ENCODE measurements at places on chromosomes 3 and 15.

- DNase-seq: no peak
Measured at GRCh38 chr15:49182128-49182527, 12.1 kb downstream of the GALK2 start.

GRCh38 chr3:55863028-55863427, 375.9 kb upstream of the WNT5A start:
- DNase-seq: no peak

GRCh38 chr3:131353986-131354385, 27.6 kb upstream of the NUDT16 start:
- DNase-seq: no peak

GRCh38 chr3:27368831-27369607, at the start of gene NEK10:
TSS of gene NEK10 (minus strand) at chr3:27369383. CDS start at chr3:27352882, 16,501 bp downstream.
- peak; percentile 90 for DNase-seq

- peak; percentile 57 for DNase-seq
Measured at GRCh38 chr15:91135201-91136130, 35.4 kb downstream of the SV2B start.

- no peak for DNase-seq
Measured at GRCh38 chr3:109853077-109853731, 515.9 kb upstream of the DPPA4 start.

DNA sequence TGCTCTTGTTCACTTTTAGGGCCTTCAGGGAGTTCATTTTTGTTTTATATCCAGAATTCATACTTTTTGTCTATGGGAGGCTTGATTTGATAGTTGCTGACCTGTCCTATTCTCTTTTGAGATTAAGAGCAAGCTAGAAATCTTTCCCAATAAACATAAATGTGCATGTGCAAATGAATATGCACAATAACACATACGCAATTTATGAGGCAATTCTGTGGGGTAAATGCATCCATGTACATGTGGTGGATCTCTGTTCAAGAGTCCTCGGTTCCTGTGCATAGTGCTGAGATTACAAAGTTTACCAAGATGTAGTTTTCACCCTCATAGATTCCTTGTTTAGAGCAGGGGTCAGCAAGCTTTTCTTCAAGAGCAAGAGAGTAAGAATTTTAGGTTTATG, 640.7 kb downstream of the EDEM1 start:
- no peak for DNase-seq

DNA sequence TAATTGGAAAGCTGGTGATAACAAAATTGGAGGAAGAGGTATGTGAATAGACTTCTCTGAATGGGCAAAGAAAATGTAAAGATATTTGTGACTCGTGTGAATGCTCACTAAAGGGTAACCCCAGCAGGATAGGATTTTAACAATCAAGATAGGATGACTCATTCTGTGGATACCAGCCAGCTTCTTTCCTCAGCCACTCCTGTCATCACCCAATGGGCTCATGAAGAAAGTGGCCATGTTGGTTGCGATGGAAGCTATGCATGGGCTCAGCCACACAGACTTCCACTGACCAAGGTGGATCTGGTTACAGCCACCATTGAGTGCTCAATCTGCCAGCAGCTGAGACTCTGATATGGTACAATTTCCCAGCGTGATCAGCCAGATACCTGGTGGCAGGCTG, 40.9 kb downstream of the STRIT1 start:
- DNase-seq: no peak

DNA sequence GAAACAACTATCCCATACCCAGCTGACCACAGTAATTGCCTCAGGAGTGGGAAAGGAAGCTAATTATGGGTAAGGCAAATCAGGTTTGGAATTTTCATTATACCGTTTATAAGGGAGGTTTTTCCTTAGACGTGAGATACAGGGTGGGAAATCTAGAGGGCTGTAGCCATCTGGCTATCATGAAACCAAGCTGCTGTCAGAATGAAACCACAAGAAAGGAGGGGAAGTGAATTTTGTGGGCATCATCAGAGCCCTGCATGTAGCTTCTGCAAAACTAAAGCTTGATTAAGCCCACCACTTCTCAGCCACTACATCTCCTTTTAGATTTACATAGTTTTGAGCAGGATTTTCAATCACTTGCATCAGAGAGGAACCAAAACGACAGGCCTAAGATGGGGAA, 893.5 kb downstream of the TUSC7 start:
- no peak for DNase-seq

GRCh38 chr3:150094150-150094933, 123.6 kb upstream of the PFN2 start:
- DNase-seq: peak; percentile 84

DNA sequence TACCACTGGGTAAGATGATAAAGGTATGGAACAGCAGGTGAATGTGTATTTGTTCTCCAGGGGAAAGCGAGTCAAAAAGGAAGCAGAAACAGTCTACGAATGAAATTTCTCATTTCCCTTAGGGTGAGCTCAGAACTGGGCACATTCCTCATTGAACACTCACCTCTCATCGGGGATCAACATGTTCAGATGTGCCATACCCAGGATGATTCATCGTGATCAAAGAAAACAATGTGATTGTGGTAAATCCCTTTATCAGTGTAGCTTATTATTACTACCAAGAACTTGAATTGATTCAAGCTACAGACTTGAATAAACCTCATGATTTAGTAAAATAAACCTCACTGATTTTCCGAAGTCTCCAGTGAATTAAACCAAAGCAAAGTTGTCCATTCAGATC, 72.1 kb downstream of the GJD2 start:
- DNase-seq: no peak

GRCh38 chr15:67290319-67290718, 35.7 kb downstream of the IQCH start:
- no peak for DNase-seq

GRCh38 chr15:27705056-27705455, 394.1 kb downstream of the OCA2 start:
- DNase-seq: peak; percentile 59

DNA sequence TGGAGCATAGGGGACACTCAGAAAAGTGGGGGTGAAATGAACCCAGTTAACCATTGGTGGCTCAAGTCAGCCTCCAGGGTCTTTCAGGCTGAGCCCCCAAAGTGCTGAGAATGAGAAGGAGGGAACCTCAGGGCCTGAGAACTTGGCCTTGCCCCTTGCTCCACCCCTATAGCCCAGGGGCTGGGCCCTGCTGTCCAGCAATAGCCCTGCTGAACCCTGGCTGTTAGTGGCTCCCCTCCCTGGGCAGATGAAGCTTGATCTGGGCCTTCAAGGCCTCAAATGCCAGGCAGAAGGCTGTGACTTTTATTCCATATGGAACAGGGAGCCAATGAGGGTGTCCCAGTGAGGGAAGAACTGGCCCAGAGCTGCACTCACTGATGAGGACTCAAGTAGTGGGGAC, 16.2 kb downstream of the ADAMTS7 start:
- DNase-seq: no peak

DNA sequence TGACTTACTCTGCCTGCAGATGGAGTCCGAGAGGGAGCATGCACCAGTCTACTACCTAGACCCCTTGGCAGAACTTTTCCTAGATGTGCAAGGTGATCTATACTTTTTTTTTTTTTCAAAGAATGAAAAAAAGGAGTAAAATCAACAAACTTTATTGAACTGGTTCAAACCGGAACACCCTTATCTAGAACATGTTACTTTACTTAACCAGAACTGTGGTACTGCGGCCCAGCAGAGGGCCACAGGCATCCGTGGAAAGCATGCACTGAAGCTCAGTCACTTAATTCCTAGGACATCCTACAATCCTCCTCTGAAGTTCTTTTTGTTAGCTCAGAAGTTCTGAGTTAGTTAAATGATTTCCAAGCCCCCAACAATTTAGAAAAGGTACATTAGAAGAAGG, 21.6 kb downstream of the CHAC1 start:
- no peak for DNase-seq

DNA sequence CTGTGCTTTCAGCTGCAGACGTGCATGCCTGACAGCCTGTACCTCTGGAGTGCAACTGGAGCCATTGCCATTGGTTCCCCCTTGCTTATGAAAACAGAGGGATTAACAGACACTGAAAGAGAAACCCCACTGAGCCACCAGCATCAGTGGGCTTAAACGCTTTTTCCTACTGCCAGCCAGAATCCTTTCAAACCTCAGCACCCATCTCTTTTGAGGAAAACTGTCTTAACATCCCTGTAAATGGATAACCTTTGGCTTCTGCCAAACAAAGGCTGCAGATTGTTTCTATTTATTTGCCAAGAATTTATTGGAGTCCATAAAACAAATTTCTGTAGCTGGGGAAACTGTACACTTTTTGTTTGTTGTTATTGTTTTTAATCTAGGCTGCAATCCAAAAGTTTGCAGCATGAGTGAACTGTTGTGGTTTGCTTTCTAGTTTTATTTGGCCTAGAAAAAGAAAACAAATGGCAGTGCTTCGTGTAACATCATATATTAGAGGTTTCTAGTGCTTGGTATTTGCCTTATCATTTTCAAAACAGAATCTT, 369.2 kb upstream of the IL12A start:
- peak; percentile 79 for DNase-seq

- DNase-seq: no peak
Measured at GRCh38 chr3:115980709-115981108, 357.4 kb downstream of the GAP43 start.

DNA sequence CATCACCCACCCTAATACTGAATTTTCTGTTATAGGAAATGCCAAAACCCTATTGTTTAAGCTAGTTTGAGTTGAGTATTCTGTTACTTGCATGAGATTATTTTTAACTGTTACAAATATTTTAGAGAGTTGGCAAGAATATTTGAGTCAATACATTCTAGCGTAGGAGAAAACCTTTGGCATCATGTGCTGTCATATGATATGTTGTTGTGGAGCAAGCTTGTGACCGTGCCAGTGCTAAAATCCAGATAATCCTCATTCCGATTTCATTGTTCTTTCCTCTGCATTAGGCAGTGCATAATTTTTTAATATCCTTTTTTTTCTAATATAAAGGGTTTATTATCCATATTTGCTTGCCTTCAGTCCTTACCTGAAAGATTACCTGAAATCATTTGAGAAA, 168.0 kb upstream of the GMNC start:
- DNase-seq: no peak

DNA sequence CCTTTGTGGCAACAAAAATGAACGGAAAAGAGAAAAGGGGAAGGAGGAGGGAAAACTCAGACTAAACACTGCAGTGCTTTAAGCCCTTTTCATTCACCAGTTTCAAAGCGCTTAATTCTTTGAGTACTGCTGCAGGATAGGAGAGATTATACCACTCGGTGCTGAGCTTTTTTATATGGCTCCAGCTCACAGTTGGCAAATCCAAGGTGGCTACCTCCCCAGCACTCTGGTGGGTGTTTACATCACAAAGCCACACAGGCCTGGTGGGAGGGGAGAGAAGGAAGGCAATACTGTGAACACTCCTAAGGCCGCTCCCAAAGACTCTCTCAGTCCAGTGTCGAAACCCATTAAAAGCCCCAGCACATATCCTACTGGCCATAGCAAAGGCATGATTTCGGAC, 191.4 kb downstream of the STT3B start:
- no peak for DNase-seq

- DNase-seq: no peak
Measured at GRCh38 chr3:47444103-47444502, 31.6 kb downstream of the SCAP start.

DNA sequence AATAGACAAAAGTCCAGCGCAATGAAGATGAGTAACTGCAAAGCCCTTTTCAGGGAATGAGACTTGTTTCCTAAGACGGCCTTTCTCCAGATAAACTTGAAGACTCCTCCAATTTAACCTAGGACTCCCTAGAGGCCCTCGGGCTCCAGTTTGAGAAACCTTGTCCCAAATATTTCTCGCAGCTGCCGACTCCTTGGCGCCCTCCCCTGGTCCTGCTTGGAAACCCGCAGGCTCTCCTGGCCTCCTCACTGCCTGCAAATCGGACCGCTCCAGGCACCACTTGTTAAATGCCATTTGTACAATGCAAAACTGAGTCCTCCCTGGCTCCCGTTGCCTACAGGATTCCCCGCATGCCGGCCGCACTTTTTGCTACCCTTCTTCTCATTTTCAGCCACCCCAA, 36.8 kb downstream of the MUC4 start:
- DNase-seq: peak; percentile 40

- no peak for DNase-seq
Measured at GRCh38 chr3:12508291-12508700, 24.0 kb downstream of the TSEN2 start.

- peak; percentile 32 for DNase-seq
Measured at GRCh38 chr3:146100180-146100579, 60.8 kb downstream of the PLOD2 start.

- no peak for DNase-seq
Measured at GRCh38 chr15:81281766-81282605, 42.0 kb downstream of the STARD5 start.

GRCh38 chr3:156687023-156687422, 12.6 kb downstream of the TIPARP start:
- no peak for DNase-seq

GRCh38 chr3:107217172-107217571, 160.1 kb upstream of the CCDC54 start:
- no peak for DNase-seq

DNA sequence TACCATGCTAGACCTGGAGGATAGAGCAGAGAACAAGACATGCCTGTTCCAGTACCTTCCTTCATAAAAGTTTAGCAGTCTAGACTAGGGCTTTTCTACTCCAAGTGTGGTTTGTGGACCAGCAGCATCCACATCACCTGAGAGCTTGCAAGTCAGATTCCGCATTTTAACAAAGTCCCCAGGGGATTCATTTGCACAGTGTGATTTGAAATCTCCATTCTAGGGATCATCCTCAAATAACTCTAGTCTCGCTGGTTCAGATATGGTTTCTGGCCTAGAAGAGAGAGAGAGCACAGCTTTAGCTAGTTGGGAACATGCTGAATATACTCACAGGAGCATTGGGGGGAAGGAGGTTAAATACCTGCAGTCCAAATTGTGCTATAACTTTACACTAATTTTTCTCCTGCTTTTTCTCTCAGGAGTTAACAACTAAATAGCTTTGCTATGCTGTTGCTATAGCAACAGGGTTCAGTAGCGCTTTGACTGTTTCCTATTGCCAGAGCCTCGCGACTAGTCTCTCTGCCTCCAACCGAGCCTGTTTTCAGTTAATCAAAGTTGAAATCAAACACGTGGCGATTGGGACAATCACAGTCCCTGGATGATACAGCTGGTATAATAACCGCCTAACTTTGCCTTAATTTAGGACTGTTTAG, 64.0 kb upstream of the RASGRF1 start:
- DNase-seq: peak; percentile 2

DNA sequence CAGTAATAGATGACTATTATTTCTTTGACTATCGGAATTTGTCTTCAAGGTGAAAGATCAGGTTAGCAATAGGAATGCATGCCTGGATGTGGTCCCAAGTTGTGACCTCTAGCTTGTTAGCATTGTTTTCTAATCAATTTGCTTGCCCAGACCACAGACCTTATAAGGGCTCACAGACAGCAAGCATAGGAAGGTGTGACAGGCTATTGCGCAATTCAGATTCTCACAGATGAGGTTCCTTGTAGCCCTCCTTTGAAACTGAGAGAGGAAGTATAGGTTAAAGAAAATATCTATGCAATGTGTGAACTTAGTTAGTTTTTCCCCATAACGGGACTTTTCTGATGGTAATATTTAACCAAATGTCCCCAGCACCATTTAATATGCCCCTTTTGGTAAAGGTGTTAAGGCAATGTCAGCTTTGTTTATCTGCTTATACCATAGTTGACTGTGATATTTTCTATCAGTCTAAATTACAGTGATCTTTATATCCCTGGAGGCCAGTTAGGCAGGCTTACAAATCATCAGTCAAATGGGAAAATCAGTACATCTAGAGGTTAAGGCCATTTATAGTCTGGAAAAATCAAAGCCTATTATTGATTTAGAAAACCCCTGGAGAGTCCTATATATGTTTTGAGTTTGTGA, 168.1 kb upstream of the MBNL1 start:
- no peak for DNase-seq

- DNase-seq: peak; percentile 50
Measured at GRCh38 chr15:50685191-50685975, 1.2 kb downstream of the TRPM7 start.
